T1000 (cell line): ENCODE measurements at places on chromosomes 11 and 22.

DNA sequence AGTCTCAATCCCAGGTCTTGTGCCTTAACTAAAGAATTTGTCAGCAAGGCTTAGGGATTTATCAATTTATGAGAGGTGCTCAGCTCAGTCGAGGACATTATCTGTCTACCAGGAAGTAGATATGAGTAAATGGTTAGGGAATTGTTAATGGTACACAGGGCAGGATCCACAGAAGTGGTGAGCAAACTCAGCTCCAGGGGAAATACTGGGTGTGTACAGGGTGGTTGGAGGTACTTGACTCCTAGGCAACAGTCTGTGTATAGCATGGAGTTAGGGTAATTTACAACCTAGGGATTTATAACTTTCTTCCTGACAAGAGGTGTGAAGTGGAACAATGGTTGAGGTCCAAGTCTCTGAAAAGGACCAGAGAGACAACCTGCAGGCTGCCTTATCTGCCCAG lies 123.4 kb upstream of the OR9Q1 start:
- no peak for DNase-seq

- DNase-seq = no peak
Measured at GRCh38 chr11:15621565-15621964, 506.8 kb downstream of the INSC start.

DNA sequence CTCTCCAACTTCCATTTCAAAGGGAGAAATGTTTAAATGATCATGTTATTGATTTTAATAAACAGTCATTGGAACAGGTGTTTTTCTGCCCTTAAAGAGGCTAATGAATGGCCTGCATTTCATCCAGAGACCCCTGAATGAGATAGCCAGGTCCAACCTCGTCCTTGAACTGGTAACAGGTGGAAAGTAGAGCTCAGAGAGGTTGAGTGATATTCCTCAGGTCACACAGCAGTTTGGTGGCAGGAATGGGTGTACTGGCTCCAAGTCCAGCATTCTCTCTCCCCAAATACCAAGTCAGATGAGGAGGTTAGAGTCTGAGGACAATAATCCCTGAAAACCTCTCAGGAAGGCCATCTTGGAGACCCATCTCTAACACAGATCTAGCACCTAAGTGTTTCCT lies 81.7 kb upstream of the ANO1 start:
- no peak for DNase-seq

- DNase-seq = no peak
Measured at GRCh38 chr11:12200279-12200990, 90.0 kb downstream of the MICAL2 start.

DNA sequence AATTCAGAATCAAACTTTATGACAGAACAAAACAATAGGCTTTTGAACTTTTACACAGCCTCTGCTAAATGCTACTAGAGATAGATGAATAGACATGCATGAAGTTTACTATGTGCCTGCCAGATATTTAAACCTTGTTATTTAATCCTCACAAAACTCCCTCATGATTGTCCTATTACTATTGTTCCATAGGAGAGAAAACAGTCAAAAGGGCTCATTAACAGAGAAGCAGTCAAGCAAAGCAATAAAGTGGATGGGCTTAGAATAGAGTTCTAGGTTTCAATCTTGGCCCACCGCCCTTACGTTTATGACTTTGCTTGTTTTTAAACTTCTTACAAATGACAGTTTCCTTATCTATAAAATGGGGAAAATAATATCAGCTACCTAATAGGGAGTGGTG lies 12.9 kb downstream of the CWC15 start:
- DNase-seq = no peak

DNA sequence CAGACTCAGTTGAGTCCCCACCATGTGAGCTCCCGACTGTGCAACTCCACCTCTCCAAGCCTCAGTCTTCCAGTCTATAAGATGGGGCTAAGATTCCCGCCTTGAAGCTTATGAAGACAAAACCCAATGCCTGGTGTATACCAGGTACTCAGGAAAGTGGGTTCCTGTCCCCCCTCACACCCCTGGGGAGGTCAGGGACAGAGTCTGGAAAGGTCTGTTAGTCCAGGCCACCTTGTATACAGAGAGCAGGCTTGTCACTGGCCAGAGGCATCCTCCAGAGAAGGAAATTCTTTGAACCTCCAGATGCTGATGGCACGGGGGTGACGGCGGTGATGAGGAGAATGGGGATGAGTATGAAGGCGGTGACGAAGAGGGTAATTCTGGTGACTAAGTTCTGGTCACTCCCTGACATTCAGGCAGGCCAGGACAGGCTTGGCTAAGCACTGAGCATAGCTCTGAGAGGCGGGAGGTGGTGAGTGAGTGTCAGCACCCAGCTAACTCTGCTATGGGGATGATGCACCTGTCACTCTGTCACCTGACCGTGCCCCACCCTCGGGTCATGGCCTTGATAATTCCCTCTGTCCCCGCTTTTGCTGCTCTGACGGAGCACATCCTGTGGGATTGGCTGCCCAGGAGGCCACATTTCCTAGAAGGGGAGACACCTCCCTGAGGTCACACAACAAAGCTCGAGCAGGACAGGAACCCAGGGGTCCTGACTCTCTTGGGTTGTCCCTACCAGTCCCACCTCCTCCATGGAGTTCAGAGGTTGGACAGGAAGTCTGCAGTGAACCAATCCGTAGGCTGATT lies 30.9 kb upstream of the CSNK1E start:
- no peak for DNase-seq

GRCh38 chr22:39773976-39774539 lies 119.5 kb downstream of the ENTHD1 start:
- no peak for DNase-seq

DNA sequence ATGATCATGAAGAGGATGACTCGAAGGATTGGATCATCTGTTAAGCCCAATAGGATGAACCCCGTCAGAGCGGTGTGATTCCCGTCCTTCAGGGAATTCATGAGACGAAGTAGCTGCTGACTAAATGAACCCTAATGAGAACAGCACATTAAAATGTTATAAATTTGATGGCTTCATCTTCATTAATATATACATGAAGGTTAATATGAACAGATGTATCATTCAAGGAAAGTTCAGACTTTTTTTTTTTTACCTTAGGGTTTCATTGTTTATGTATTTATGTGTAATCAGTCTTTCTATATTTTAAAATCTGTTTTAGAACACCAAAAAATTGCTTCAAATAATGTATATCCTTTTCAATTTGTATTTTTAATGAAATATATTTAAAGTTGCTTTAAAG lies at the start of gene OR5P2:
OR5P2 (minus strand) TSS at position 101 of the 400 bp plus-strand sequence; CDS start at position 101, 0 bp downstream.
- DNase-seq = no peak

- no peak for DNase-seq
Measured at GRCh38 chr11:12456651-12457579, 79.5 kb downstream of the PARVA start.

DNA sequence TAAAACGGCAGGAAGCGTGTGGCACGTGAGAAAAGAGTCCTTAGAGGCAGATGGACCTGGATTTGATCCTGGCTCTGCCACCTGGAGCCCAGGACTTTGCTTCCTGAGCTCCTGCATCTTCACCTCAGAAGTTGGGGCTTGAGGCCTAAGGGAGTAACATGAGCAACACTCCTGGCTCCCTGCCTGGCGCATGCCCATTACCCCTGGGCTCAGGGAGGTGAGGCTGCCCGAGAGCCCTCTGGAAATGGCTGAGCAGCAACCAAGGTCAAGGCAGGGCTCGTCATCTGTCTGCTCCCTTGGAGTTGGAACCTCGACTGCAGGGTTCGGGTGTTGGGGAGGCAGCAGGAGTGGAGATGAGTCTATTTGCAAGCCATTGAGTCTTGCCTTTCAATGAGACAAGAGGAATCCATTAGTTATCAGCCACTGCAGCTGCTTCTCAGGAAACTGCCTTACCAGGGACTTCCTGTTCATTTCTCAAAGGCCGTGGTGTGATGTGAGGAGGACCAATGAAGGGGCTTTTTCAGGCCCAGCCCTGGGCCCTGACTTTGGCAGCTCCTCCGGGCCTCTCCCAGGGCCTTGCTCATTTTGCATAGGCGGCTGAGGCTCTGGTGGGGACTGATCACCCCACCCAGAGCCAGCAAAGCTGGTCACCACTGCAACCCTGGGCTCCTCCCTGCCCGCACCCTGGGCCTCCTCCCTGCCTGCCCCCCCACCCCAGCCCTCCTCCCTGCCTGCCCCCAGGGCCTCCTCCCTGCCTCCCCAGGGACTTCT lies 6.4 kb downstream of the FADS2 start:
- no peak for DNase-seq

GRCh38 chr11:57476047-57476756 lies 15.9 kb downstream of the RTN4RL2 start:
- DNase-seq = no peak

- no peak for DNase-seq
Measured at GRCh38 chr11:69705351-69705811, 1.6 kb upstream of the FGF19 start.

DNA sequence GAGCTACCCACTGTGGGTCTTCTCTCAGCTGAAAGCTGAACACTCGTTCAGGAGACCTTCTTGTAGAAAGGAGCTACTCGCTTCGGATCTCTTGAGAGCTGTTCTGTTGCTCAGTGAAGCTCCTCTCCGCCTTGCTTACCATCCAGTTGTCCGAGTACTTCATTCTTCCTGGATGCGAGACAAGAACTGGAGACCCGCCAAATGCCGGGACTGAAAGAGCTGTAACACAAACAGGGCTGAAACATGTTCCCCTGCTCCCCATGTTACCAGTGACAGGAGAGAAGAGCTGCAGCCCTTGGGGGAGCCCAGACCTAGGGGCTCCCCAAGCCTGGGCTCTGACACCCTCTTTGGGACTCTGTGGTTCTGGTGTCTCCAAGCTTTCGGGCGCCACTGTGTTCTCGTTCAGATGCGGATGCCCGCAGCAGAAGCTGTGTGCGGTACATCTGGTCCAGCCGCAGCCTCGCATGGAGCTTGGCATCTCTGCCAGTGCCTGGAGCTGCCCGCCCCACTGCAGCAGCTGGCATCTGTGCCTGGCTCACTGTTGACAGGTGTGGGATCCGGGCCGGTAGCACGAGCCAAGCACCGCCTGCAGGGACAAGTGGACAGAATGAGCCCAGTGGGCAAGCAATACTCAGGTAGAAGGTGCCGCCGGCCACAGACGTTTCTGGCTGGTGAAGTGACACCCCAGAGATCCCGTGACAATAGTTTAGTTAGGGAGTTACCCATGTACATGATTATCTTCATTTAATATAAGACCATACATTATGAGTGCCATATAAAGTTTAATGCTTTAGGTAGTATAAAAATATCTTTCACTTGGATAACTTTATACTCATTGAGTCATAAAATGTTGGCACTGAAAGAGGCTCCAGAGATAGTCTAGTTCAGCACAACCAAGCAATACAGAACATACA lies 49.1 kb downstream of the EMSY start:
- DNase-seq = no peak

GRCh38 chr22:47369020-47369419 lies 606.6 kb downstream of the TBC1D22A start:
- no peak for DNase-seq

DNA sequence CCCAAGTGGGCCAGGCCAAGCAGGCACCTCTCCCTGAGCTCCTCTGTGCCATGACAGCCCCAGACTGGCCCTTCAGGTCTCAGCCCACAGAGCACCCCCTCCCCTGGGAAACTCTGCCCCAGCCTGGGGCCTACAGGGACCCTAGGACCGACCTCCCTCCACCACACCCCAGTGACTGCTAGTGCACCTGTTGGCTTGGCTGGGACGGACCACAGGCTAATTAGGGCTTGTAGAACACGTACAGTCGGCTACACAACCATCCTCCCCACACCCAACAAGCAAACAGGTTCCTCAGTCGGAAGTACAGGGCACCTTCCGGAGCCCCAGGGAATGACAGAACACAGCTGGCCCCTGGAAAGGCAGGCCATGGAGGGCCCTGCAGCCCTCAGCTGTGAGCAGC lies 4.3 kb downstream of the SBF1 start:
- DNase-seq = no peak

- DNase-seq = no peak
Measured at GRCh38 chr11:77677138-77677537, 39.5 kb upstream of the CLNS1A start.

DNA sequence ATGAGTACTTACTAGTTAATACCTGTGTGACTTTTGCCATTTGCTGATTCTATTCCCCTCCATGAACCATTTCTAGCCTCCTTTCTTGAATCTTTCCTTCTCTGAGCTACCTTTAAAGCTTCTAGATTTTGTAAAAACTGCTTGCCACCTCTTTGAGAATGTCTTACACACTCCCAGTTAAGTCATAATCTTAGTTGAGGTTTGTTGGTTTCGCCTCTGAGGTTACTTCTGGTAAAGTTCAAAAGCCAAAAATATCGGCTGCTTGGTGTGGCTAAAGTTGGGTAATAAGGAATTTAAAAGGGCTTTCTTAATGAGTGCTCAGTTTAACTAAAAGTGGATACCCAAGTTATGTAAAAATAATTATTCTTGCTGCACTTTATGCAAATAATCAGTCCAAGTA lies 10.4 kb upstream of the GLYAT start:
- no peak for DNase-seq

GRCh38 chr11:104254347-104254746 lies 90.4 kb upstream of the PDGFD start:
- no peak for DNase-seq

DNA sequence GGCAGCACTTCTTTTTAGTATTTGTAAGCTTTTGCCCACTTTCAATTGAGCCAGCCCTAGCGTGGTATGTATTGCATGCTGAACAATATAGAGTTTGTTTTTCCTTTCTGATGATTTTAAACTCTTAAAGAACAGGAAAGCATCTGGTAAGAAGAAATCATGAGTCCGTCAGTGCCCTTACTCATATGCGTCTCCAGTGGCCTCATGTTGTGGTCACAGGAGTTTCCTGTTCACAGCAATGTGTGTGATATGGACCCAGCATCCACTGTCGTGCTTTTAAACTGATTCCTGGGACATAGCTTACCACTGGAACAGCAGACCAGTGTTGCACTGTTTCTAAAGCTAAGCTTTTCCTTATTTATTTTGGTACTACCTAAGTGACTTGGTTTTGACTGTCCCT lies 40.1 kb downstream of the BID start:
- DNase-seq = no peak

DNA sequence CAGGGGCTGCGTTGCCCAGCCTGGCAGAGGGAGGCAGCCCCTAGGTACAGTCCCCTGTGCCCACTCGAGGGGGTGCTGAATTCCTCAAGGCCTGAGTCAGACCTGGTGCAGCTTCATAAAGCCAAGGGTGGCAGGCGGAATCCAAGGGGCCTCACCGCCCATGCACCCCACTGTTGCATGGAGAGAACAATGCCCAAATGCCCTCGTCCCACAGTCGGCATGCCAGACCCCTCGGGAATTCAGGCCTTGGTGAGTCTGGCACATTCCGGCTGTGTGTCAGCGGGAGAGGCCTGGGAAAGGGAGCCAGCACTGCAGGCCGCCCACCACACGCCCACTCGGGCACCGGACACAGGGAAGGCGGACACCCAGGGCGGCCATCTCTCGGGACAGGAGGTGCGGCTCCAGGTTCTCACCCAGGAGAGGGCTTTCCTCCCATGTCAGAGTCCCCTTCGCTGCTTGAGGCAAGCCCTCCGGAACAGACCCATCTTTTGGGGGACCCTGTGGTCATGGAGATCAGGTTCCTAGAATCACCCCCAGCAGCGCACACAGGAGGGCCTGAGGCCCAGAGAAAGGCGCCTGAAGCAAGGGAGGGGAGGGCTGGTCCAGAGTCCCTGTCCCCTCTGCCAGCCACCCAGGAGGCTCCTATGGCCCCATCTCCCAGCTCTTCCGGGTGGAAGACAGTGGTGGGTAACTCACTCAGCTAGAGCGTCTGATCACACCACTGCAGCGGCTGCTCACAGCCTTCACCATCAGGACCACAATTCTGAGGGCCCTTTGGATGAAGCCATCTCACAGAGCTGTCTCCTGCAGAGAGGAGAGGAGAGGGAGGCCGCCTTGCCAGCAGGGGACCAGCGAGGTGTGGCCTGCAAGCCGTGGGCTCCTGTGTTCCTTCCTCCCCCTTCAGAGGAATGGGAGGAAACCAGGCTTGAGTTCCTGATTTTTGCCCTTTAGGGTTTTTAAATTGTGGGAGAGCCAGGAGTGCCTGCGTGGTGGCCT lies 31.6 kb upstream of the KCNQ1OT1 start:
- DNase-seq = no peak
